Amniotic stem cell (primary cell): ENCODE measurements at places on chromosomes 2 and 18.
A peak's percentile ranks its signal among the peaks of the same experiment; 100 is the strongest.

- DNase-seq: no peak
Observed at GRCh38 chr2:176453784-176454183, 184.5 kb downstream of the MTX2 start.

DNA sequence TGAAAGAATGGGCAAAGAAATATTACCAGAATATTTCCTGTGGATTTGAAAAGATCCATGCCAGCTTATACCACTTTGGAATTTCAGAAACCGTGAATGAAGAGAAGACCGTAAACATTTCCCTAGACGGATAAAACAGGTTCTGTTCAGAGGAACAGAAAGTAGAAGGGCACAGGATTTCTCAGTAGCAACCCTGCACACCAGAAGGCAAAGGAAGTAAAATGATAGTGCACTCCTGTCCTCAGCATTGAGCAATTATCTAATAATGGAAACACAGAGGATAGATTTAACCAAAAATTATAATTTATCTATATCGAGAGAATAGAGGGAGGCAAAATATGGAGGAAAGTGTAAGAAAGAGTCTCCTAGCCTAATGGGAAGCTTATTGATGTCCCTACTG lies 87.0 kb upstream of the ITGA6 start:
- no peak for DNase-seq

DNA sequence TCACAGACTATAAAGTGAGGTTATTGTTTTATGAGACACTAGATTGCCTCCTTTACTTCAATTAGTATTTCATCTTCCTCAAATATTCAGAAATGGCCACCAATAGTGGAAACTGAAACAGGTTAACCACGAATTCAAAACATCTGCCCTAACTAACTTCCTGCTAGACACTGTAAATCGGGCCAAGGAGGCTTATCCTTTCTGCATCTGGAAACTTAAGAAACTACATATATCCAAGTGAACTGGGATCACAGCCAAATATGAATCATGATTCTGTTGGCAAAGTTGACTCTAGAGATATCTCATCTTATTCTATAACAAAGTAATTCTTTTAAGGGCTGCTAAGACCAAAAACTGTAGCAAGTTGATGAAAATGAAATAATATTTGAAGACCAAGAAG lies 136.6 kb upstream of the ZC3H15 start:
- peak; percentile 84 for DNase-seq

DNA sequence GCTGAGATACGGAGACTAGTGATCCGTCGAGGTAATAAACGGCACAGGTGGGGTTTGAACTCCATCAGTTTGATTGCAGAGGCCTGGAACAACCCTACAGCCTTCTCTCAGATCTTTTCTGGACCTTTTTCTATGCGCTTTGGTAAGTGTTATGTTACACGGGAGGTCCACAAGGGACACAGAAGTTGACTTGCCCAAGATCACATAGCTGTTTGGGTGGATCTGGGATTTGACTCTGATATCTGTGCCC lies 1.1 kb upstream of the DNPEP start:
- no peak for DNase-seq

DNA sequence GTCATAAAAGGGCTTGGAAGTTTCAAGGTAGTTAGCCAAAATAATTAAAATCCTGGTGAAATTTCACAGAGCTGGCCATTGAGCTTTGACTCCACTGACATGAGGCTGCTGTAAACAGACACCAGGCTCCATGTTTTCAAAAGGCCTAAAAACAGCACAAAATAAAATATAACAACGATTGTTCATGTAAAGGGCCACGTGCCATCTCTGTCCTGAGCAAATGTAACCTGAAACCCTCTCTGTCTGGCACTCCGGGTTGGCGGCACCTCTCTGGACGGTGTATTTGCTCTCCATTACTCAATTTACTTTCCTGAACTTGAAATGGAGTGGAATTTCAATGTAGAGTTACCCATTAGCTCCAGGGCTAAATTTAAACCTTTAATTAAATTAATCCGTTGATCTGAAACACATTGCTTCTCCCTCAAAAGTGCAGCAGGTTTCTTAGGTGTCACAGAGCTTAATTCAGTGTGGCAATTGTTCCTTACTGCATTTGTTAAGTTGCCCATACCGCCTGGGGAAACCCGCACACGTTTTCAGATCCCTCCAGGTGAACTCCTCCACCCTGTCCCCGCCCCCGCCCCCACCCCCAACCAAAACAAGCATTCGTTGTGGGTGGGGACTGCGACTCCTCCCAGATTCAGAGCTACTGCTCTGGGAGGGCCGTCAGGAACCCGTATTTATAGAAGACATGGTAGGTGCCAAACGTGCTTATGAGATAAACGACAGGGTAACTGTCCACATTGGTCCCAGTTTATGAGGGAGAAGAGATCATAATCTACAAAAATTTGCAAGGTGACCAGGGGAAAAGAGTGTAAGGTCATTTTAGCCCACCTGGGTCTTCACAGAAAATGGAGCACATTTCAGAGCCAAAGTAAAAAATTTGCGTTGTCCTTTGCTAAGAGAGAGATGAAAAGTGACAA lies 1.2 kb upstream of the CABLES1 start:
- DNase-seq: no peak

GRCh38 chr2:144332356-144333142 lies 187.4 kb downstream of the ZEB2 start:
- peak; percentile 64 for DNase-seq

GRCh38 chr2:155099784-155100183 lies 401.3 kb downstream of the KCNJ3 start:
- DNase-seq: no peak

DNA sequence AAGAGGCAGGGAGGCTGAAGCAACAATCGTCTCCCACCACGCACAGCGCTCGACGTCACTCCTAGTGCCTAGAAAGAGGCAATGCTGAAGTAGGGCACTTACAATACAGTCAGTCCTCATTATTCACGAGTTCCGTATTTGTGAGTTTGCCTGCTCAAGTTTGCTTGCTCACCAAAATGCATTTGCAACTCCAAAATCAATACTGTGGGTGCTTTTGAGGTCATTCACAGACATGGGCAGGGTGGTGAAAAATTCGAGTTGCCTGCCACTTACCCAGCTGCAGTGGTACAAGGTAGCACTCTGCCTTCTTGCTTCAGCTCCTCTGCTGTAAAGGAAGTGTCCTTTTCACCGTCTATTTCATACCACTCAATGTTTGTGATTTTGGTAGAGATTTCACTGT lies 113.7 kb upstream of the NCK2 start:
- DNase-seq: no peak

- no peak for DNase-seq
Observed at GRCh38 chr2:220940646-220941045, 631.5 kb downstream of the EPHA4 start.

- no peak for DNase-seq
Observed at GRCh38 chr2:19569300-19569791, 210.9 kb upstream of the OSR1 start.
